Stimulated activated naive CD8-positive, alpha-beta T cell treated with anti-CD3 and anti-CD28 coated beads, Interleukin-15, Interleukin-2, amounts not matched to agents 100 U/mL and 50 U/mL, for 24 hours (primary cell): ENCODE measurements at places on chromosomes 12 and 14.

GRCh38 chr12:127107744-127108143 is 1159.2 kb upstream of the TMEM132C start:
- DNase-seq: no peak

DNA sequence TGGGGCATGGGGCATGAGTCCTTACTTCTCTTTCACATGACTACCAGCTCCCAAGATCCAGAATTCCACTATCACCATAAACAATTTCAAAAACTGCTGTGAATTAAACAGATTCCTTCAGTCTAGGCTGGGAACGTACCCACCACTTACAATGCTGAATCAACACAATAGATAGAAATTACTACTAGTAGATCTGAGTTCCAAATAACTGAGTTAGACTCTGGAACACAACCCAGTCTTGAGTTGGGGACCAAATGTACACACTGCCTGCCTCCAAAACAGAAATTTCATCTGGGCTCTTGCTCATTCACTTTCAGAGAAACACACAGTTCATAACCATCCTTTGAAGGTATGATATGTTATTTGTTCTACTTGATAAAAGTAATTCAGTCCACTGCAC is 8.9 kb downstream of the CORO1C start:
- DNase-seq: no peak

DNA sequence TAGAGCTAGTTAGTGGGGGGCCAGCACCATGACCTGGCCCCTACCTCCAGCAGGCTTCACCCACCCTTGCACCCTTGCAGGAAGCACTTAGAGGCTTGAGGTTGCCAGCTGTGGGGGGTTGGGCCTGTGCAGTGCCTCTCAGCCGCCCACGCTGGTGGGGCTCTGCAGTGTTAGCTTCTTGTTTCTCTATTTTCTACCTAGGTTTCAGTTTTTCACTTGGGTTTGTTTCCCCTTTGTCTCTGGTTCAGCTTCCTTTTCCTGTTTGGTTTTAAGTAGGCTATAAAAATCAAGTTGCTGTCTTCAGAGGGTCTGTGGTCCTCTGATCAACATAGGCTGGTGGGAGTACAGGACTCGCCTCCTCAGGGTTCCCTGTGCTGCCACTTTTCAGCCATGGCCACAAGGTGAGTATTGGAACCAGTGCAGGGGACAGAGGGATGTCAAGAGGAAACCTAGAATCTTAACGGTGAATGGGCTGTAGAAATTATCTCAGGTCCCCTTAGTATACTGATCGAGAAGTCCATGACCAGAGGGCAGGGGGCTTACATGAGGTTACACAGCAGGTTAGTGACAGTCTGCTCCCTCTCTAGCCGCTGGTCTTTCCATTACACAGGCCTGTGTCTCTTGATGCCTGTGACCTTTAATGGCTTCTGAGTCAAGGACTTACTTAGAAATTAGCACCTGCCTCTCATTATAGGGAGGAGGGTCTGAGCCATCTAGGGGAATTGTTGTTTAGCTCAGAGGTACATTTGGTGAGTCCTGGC is at the start of gene EVL:
Gene EVL (plus strand): TSS at position 312 of the 761 bp plus-strand sequence. CDS start 79 bp downstream, at position 391.
- peak; percentile 89 for DNase-seq

DNA sequence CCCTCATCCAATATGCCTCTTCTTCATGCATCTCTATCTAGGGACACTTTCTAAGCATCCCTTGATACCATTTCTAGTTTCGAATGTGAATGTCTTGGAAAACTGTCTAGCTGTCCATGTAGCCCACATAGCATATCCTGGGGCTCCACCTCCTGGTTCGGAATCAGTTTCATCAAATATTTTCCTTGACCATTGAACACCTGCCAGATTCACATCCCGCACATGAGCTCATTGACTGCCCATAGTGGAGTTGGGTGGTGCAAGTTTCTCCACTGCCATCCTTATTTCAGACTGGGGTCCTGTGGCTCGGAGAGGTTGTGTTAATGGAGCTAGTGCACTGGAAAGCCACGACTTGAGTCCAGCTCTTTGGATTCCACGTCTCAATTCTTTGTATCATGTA is 58.6 kb upstream of the TMEM263 start:
- no peak for DNase-seq

- no peak for DNase-seq
Measured at GRCh38 chr14:22997676-22998323, 12.1 kb downstream of the C14orf93 start.

DNA sequence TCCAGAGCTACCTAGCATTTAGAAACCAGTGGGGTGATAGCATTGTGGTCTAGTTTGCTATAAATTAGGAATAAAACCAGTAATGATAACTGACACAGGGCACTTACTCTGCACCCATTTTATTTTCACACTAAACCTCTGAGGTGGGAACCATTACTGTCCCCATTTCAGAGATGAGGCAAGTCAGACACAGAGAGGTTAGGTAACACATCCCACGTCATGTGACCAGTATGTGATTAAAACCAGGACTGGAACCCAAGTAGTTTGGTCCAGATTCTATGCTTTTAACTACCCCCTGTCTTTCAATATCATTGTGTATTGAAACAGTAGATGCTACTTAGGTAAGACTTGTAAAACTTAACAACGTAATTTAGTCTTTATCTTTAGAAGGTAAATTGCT is 110.2 kb downstream of the PLXNC1 start:
- DNase-seq: no peak

DNA sequence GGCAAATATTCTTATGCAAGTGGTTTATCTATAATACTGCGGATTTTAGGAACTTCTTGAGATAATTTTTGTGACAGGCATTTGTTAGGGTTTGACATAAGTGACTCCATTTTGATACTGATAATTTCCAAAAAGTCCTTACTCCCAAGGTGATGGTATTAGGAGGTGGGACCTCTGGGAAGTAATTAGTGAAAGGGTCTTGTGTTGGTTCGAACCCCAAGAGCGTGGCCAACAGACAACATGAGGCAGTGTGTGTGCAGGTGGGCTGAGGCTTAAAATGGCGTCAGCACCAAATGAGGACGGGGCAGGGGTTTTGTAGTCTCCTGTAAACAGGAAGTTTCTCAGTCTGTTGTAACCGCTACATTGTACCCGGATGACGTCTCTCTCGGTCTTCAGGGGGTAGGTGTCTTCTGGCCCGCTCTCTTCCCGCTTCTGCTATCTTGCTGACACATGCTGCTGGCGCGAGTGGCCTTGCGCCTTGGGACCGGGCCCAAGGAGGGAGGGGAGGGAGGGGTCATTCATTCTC is 1.7 kb upstream of the C12orf43 start:
- no peak for DNase-seq

- no peak for DNase-seq
Measured at GRCh38 chr12:71626098-71626497, 37.5 kb downstream of the ZFC3H1 start.

DNA sequence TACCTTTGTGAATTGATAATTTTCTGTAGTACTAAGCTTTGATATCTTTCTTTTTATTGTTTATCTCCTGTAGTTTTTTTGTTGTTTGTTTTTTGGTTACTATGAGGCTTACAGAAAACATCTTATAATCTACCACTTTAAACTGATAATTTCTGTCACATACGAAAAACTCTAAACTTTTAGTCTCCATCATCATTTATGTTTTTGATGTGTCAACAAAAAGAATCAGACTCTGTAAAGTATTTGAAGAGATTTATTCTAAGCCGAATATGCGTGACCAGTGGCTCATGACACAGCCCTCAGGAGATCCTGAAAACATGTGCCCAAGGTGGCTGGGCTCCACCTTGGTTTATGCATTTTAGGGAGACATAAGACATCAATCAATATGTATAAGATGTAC is 167.1 kb upstream of the ARHGAP5 start:
- DNase-seq: no peak

- no peak for DNase-seq
Measured at GRCh38 chr14:104702106-104702505, 12.7 kb downstream of the INF2 start.

DNA sequence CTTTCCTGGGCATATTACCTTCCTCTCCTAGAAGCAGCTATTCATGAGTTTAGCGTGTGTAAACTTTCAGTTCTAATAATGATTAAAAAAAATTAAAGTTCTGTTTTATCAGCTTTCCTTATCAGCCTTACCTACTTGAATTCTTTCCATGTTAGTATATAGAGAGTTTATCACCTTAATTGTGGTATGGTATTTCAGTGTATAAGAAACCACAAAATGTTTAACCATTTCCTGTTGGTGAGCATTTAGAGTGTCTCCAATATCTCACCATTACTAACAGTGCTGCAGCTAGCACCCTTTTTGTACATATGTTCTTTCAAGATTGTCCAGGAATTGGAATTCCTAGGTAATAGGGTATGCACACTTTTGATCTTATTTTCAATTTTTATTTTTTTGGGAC is 89.5 kb downstream of the FBXO33 start:
- no peak for DNase-seq

DNA sequence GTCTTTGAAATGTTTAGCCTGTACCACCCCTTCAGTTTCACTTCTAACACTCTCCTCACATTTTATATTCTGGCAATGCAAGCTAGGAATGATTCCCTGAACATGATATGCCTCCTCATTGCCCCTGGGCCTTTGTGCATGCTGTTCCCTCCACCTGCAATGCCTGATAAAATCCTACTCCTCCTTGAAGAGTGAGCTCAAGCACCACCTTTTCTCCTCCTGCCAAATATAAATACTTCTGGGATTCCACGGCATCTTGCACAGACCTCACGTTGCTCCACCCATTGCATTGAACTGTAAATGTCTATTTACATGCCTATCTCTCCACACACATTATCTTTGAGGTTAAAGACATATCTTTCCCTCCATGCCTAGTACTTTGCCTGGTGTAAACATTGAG is 21.1 kb downstream of the NKX2-1 start:
- DNase-seq: no peak

DNA sequence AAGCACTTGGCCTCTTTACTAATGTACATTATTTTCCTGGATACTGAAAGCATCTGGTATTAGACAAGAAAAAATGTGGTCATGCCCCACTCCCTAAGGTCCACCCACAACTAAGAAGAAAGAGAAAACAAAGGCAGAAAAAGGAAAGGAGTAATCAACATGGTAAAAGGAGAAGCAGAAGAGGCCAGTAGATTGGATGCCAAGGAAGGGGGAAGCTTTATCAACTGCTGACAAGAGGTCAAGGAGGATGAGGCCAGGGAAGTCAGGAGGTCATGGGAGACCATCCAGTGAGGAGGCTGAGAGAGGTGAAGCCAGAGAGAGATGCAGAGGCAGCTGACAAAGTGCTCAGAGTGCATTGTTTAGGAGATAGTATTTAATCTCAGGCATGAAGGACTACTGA is 383.5 kb downstream of the ZFP36L1 start:
- no peak for DNase-seq

GRCh38 chr14:101708853-101709532 is 52.5 kb upstream of the PPP2R5C start:
- no peak for DNase-seq

DNA sequence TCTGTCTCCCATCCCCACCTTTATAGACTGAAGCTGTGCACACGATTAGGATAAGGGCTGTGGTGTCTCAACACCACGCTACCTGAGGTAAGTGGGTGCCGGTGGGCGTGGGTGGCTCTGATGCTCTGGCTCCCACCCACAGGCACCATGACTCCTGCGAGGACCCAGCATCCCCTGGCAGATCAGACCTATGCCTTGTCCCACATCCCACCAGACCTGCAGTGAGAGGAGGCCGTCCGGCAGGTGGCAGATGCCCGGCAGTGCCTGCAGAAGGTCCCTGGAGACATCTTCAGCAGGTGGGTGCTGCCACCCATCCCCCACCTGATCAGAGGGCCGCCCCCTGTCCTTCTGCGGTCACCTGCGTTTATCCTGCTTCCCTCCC is 104.4 kb upstream of the PRB2 start:
- DNase-seq: no peak

DNA sequence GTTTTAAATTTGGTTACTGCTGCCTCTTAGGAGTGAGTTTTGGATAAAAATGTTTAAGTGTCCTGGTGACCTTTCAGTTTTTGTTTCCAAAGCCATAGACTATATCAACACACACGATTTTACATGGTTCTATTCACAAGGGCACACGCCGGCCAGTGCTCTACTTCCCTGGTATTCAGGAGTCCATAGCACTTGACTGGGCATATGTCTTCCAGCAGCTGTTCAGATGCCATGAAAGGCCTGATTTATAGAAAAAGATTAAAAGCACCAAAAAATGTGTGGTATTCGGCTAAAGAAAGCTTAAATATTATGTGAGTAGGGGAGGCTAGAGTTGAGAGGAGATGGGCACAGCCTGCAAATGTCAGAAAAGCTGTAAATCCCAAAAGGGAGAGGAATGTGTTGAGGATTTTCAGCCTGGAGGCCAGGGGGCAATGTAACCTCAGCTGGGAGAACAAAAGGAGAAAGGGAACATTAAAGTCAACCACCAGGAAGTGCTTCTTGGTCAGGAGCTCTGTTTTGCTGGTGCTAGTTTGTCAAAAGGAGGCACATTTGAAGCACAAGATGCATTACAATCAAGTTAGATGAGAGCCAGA is 478.4 kb downstream of the RAD51B start:
- DNase-seq: no peak

DNA sequence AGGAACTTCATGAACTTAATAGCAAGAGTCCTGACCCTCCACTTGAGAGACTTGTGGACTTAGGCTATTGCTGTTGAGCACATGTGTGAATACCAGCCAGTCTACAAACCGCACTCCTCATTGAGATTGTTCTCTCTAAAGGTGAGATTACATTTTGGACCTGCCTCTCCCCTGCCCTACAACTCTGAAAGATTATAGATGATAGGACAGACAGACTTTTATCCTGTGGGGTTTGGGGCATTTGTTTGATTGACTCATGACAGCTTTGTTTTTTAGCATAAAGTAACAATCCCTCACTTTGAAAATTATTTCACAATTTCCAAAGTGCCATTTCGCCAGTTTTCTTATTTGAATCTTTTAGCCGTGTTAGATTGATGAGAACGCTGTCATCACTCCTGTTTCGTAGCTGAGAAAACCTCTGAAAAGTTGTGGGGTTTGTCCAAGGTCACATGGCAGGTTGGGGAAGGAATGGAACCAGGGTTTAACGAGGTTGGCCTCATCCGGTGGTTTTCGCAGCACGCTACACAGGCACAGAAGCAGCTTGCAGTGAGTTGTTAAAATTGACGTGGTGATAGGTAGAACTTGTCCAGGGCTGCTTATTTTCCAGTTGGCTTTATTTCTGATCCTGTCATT is 836 bp downstream of the EVL start:
- peak; percentile 80 for DNase-seq

DNA sequence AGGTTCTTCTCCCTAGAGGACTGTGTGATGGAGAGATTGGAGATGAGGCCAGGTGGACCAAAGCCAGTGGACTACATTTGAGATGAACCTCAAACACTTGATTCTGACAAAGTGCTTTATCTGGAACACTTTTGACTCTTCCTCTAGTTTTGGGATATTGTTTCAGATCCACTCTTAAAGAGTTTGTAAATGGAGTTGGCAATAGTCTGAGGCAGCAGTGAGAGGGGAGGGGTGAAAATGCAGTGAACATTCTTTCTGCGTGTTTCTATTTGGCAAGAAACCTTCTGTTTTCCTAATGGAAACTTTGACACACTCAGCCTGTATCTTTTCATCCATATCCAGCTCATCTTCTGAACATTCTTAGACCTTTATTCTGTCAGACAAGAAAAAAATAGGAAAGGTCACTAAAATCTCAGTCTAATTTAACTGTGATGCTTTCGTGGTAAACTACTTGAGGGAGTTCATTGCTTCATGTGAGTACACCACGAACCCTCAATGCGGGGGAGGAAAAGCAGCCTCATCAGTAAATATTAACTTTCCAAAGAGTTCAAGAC is 57.4 kb upstream of the KCNJ8 start:
- no peak for DNase-seq
